ENCODE measurements at places on chromosomes 1 and 21.
A peak's percentile ranks its signal among the peaks of the same experiment; 100 is the strongest.

GRCh38 chr1:61388566-61388965, 306.2 kb downstream of the NFIA start:
- no peak for DNase-seq

DNA sequence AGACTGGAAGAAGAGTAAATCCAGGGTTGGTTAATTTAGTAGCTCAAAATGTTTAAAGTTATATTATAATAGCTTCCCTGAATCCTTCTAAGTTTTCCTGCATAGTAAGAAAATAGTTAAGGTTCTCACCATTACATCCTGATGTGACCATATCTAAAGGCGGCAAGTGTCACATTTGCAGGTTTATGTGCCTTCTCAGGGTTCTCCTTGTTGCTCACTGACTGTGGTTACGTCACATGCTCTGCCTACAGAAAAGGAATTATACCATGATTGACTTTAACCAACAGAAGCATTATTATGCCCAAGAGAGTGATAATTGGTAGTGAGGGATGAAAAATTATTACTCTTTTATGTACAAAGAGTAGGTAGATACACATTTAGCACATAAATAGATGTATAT, 539.8 kb downstream of the PTPRC start:
- no peak for DNase-seq

DNA sequence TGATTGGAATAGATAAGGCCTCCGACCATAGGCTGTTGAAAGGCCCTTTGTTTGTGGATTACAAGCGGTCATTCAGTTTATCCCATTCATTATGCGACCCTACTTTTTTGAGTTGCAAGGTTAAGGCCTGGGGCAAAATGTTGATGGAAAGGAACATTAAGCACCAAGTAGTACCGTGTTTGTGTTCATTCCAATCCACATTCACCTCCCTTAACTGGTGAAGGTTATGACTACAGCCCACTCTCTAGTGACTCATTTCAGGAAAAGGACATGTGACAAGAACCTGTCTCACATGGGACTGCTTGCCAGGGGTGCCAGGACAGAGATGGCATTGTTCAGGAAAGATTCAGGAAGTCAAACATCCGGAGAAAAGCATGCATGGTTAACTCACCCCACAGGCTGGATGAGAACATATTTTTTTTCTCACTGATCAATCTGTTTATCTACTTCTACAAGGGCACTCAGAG, 81.6 kb downstream of the CD58 start:
- no peak for DNase-seq

DNA sequence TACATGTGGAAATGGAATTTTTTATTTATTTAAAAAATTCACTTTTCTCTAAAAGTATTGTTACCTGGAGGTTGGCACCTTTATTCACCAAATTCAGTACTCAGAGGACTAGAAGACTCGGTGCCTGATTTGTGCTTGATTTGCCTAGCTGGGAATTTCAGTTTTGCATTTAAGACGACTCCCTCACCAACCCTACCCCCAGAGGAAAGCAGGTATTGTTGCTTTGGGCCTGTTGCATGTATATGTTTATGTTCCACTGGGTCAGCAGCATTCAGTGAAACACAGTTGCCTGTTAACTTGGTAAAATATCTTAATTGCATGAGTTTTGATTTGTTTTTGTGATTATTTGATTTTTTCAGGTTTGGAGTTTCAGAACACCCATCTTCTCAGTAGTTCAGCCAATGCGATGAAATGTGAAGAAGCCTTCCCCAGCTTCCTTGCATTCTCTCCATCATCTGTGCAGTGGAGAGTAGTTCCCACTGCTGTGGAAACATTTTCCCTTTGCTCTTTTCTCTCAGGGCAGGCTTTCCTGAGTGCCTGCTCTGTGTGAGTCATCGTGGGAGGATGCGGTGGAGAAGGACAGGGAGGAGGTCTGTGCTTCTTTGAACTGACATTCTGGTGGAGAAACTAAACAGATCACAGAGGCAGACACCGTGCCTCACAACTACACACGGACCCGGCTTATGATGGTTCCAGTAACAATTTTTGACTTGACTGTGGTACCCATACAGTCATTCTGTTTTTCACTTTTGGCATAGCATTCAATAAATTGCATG, 6.4 kb downstream of the ADARB1 start:
- DNase-seq = peak; percentile 29

DNA sequence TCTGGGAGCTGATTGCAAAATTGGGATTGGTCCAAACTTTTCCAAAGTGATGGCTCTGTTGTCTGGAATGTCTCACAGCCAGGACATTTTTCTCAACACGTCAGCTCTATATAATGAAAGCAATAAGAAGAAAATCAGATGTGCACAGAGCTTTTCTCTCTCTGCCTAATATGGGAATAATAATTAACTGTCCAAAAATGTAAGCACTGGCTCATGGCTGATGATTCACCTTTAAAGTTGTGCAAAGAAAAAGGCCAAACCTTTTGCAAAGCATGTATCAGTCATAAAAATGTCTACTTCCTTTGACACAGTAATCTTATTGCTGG, 30.4 kb downstream of the ZNF281 start:
- no peak for DNase-seq

DNA sequence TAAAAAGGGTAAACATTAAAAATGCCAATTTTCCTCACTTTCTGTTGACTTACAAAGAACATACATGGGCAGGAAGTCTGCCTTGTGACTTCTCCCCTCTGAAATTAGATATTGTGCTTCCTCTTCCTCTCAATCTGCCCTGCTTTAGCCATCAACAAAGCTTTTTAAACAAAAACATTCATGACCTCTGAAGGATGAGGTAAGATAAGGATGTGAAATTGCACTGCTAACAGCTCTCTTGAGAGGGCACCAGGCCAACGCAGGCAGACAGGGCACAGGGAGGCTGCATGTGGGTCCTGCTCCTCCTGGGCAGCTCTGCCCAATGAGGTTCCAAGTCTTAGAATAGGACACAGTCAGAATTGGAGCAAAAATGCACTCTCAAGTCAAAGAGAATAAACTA, 62.1 kb downstream of the DEGS1 start:
- no peak for DNase-seq

- DNase-seq = no peak
Measured at GRCh38 chr1:92075311-92075710, at the start of gene SETSIP. Gene SETSIP (minus strand): TSS chr1:92075411. CDS start chr1:92075411, 0 bp downstream.

GRCh38 chr1:45093334-45093733, 81.3 kb downstream of the UROD start:
- DNase-seq = no peak

GRCh38 chr1:109207467-109208103, 6.1 kb upstream of the SARS1 start:
- DNase-seq = no peak

- no peak for DNase-seq
Measured at GRCh38 chr1:15081102-15081501, 72.4 kb upstream of the TMEM51 start.

All from activated T-cell treated with anti-CD3 and anti-CD28 coated beads, Interleukin-2, amount 50 U/mL, for 4 hours (primary cell).